Muscle of arm (tissue), 14 donors: ENCODE measurements at places on chromosomes 12 and 14. TPM values are rescaled to one million over a fixed set of nuclear protein-coding genes. Genes with fewer than 3 reads are reported as not detected.

DNA sequence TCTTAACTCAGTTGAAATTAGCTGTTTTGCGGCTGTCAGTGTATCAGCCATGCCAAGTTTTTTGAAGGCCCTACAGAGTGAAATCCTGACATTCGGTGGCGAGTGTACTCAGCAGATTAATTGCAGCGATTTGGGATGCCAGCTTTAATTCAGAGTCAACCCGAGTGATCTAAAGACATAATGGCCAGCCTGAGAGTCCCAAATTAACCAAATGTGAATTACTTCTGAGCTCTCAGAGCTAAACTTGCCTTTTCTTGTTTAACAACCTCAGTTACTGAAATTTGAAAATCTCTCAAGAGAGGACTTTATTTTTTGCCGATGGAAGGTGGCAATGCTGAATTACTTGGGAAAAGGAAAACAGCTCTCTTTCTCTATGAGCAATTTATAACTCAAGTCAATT is 148.5 kb downstream of the GLT1D1 start:
- DNase-seq, result no peak

- no peak for DNase-seq
Observed at GRCh38 chr14:100159094-100159864, at the start of gene DEGS2. DEGS2 (minus strand) TSS chr14:100159645; CDS start chr14:100159587, 58 bp downstream.

FGD6 gene
- polyA plus RNA-seq, result 7.0 TPM

- peak; percentile 92 for DNase-seq
Observed at GRCh38 chr12:50070314-50071060, 13.1 kb downstream of the ASIC1 start.

DNA sequence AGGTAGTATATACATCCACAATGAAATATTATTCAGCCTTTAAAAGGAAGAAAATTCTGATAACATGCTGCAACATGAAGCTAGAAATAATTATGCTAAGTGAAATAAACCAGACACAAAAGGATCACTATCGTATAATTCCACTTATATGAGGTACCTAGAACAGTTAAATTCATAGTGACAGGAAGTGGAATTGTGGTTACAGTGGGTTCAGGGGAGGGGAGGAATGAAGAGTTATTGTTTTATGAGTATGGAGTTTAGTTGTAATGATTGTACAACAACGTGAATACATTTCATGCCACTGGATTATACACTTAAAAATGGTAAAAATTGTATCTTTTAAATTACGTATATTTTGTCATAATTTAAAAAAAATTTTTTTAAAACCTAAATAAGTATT is 21.0 kb downstream of the EEA1 start:
- no peak for DNase-seq

SLC5A8 gene
- polyA plus RNA-seq, result not detected

DNA sequence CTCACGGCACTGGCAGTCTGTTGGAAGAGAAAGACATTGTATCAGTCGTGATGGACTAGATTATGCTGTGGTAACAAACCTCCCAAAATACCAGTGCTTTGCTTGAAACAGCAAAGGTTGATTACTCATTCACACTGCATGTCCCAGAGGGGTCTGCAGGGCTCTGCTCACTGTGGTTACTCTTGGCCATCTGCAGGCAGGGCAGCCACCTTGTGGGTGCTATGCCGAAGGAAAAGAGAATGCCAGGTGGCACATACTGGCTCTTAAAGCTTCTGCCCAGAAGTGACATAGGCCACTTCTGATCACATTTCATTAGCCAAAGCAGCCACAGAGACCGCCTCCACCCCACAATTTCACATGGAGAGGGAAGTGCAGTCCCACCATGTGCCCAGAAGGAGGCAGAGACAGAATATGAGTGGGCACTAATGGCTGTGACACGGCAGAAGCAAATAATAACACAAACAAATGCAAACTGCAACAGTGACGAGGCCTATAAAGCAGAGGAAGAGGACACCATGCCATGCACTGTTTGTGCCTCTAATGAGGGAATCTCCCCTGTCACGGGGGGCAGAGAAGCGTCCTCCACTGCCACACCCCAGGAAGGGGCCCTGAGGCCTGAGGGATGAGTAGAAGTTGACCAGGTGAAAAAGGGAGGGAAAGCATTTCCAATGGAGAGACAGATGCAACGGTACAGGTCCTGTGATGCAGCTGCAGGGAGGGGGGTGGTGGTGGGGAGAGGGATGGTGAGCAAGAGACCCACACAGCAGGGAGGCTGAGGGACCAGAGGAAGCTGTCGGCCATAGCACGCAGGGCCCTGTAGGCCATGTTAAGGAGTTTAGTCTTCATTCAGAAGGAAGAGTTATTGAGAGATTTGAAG is 51.7 kb upstream of the KICS2 start:
- no peak for DNase-seq

DNA sequence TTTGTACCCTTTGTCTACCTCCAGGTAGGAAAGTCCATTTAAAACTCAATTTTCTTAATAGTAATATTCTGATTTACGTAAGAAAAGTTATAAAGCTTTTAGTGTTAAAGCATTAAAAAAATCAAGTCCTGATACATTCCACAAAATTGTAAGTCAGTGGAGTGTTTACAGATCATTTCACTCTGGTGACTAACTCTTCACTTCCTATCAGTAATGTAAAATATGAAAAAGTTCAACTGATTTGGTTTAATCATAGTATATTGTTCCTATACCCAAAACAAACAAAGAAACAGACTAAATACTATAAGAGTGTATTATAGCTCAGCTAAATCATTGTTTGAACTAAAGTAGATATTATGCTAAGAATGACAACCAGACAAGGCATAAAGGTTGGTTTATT is 85.9 kb downstream of the VEZT start:
- no peak for DNase-seq

IFNG gene
- polyA plus RNA-seq, result not detected

CLEC4C gene
- not detected for polyA plus RNA-seq

- DNase-seq, result no peak
Observed at GRCh38 chr12:56373515-56373914, 10.9 kb upstream of the APOF start.

KRT75 gene
- not detected for polyA plus RNA-seq

DNA sequence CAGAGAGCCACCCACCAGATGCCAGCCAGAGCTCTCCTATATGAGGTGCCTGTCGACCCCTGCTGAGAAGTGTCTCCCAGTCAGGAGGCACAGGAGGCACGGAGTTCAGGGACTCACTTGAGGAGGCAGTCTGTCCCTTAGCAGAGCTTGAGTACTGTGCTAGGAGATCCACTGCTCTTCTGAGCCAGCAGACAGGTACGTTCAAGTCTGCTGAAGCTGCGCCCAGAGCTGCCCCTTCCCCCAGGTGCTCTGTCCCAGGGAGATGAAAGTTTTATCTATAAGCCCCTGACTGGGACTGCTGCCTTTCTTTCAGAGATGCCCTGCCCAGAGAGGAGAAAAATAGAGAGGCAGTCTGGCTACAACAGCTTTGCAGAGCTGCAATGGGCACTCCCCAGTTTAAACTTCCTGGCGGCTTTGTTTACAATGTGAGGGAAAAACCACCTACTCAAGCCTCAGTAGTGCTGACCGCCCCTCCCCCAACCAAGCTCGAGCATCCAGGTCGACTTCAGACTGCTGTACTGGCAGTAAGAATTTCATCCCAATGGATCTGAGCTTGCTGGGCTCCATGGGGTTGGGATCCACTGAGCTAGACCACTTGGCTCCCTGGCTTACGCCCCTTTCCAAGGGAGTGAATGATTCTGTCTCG is 146.7 kb upstream of the USP15 start:
- no peak for DNase-seq

DNA sequence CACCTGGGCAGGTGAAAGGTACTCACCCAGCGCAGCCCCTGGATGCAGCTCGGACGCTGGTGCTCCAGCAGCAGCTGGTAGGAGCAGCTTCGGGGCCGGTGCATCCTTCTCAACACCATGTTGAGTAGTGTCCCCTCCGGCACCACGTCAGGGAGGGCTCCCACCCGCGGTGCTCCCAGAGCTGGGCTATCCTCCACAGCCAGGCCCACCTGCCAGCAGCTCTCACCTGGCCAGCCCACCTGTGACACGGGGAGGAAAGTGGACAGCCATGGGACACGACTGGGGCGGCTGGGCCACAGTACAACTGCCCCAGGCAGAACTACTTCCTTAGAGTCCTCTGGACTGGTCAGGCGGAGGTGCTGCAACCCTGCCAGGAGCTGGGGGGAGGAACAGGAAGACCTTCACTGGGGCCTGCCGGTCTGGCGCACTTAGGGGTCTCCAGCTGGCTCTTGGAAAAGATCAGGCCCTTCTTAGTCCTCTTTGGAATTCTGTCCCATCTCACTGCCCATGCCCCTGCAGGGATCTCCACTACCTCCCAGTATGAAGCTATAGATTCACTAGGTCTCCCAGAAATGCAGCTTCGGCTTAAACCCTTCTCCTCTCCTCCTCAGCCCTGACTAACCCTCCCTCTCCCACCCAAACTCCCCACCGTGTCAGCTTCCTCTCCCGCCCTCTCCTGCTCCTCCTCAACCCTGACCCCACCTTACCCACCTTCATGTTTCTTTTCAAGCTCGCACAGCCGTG is 668 bp downstream of the RAPGEF3 start:
- no peak for DNase-seq

GRCh38 chr14:61695695-61696527 is 598 bp downstream of the HIF1A start:
- DNase-seq, result peak; percentile 71

GRCh38 chr14:102838501-102838900 is 61.3 kb downstream of the TRAF3 start:
- DNase-seq, result no peak

DNA sequence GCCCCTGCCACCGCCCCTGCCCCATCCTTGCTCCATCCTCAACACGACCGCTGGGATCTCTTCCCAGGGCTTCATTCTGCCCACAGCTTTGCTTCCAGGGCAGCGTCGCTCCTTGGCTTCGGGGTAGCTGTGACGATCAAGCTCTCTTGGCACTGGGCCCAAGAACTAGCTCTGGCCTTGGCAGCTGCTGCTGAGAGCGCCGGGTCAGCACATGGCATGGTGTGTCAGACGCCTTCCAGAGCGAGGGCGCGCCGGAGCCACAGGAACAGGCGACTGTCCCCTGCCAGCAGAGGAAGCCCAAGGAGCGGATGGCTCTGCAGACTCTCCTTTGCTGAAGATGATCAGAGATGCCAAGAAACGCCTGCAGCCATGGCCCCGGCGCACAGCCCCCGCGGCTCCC is 15.9 kb downstream of the RAB35 start:
- peak; percentile 48 for DNase-seq

DNA sequence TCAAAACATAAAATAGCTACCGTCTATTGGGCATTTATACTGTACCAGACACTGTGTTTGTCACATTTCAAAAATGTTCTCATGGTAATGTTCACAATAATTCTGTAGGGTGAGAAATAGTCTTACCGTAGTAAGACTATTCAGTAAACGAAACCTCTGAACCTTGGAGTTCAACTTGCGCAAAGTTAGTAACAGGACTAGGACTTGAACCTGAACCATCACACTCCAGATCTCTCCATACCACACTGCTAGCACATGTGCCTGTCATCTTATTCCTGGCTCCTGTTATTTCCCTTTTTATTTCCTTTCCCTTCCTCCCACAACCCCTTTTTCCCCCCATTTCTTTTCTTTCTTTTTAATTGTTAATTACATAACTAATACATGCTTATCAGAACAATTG is 65.4 kb downstream of the PLEKHA5 start:
- no peak for DNase-seq

SCN8A gene
- polyA plus RNA-seq, result 5.6 TPM

KRT77 gene
- not detected for polyA plus RNA-seq

- DNase-seq, result no peak
Observed at GRCh38 chr12:25558586-25558985, 5.5 kb upstream of the LMNTD1 start.
